Fibroblast of skin of back (primary cell): ENCODE measurements at places on chromosomes 13 and 19.

DNA sequence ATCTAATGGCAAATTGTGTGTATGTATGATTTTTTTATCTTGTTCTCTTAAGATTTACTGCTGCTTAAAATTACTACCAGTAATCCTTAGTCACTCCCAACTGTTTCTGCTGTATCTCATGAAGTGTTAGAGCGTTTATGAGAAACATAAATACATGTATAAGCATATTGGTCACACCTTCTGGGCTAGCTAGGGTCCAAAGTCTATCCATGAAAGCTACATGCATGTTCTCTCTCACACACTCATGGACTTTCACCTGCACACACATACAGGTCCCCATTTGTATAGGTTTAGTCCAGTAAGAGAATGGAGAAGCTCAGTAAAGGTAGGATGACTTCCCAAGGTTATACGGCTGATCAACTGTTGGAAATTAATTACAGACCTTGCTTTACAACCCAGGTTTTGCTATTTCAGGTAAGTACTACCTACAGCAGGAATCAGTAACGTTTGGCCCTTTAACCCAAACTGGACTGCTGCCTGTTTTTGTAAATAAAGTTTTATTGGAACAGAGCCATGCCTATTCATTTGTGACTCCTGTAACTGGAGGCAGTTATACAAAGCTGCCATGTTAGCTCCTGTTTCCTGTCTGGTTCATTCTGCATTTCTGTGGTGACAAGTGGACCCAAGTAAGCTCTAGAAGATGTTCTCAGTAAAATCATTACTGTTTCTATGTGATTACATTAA is 15.3 kb downstream of the METTL21C start:
- DNase-seq, result no peak

GRCh38 chr13:44471686-44472085 is 98.1 kb downstream of the SERP2 start:
- DNase-seq, result peak; percentile 76

DNA sequence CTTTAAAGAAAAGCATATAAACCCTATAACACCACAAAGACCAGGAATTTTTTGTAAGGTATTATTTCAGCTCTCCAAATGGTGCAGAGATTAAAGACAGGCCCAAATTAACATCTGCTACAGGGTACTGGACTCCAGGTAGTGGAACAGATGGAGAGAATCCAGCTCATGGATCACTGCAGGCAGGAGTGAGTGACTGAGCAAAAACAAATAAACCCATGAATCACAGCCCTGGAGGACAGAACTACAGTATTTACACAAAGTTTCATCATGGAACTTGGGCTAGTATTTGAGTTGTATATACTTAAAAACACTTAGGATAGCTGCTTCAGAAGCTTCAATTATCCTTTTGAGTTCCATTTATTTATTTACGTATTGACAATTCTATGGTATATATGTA is 132.8 kb upstream of the SPRY2 start:
- DNase-seq, result peak; percentile 78

GRCh38 chr19:57317503-57317902 is 2.8 kb upstream of the ZNF543 start:
- DNase-seq, result no peak

DNA sequence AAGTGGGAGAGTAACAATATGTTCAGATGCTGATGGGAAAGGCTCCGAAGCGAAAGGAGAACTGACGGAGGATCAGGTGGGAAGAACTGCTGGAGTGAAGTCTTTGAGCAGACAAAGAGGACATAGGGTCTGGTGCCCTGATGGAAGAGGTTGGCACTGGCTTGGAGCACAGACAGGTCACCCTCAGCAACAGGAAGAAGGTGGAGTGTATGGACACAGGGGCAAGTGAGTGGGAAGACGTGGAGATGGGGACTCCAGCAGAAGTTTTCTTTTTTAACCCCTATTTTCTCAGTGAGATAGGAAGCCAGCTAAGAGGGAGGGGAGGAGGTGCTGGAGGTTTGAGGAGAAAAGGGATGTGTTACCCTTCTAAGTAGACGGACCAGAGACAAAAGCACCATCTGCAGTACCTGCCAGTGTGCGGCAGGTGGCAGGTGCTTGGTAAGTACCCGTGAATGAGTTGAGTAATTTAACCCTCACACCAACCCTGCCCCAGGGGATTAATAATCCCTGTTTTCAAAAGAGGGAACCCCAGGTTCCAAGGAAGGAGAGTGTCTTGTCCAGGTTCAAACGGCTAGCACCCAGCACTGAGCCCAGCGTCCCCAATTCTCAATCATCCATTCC is 11.2 kb downstream of the HAS1 start:
- DNase-seq, result no peak

DNA sequence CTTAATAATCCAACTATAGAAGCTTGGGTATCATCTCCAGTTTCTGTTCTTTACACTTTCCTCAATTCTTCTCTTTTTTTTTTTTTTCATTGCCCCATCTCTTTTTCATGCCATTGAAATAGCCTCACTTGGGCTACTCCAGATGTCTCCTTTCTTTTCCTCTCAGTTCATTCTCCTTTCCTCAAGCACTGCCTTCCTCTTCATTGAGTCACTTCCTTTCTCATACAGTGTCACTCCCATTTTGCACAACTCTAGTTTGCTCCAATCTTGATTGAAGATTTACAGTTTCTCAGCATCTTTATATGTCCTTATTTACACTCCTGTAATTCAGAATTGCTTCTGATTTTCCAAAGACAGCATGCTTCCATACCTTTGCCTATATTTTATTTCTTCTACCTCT is 61.3 kb downstream of the IPO5 start:
- peak; percentile 85 for DNase-seq

DNA sequence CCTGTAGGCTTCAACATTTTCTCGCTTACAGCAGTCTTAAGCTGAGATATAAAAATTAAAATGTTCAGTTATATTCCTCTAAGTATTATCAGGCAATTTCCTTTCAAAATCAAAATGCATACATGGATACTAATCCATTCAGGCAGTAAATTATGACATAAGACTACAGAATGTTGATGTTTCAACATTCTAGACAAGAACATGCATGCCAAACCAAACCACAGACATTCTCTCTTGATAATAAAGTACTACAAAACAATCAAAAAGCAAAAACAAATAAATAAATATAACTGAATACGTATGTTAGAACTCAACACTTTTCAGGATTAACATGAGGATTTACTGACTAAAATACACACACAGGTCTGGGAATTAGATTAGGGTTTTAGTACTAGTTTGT is 7.7 kb downstream of the DIS3 start:
- no peak for DNase-seq

DNA sequence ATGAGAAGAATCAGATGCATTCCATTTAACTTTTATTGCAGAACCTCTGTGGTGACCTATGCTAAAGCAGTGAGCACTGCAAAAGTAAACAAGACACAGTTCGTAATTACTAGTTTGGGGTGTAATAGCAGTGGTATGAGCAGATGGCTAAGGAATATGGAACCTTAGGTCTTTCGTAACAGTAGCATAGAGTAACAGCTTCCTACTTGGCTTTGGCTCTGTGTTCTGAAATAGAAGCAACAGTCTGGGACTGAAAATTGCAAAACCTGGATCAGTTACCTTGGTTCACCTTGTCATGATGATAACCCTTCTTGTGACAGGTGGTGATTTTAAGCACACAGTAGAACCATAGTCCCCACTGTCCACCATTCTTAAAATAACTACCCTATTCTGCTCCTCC is 303.4 kb downstream of the GPC6 start:
- no peak for DNase-seq

- no peak for DNase-seq
Measured at GRCh38 chr19:32392901-32393300, 12.7 kb upstream of the DPY19L3 start.

DNA sequence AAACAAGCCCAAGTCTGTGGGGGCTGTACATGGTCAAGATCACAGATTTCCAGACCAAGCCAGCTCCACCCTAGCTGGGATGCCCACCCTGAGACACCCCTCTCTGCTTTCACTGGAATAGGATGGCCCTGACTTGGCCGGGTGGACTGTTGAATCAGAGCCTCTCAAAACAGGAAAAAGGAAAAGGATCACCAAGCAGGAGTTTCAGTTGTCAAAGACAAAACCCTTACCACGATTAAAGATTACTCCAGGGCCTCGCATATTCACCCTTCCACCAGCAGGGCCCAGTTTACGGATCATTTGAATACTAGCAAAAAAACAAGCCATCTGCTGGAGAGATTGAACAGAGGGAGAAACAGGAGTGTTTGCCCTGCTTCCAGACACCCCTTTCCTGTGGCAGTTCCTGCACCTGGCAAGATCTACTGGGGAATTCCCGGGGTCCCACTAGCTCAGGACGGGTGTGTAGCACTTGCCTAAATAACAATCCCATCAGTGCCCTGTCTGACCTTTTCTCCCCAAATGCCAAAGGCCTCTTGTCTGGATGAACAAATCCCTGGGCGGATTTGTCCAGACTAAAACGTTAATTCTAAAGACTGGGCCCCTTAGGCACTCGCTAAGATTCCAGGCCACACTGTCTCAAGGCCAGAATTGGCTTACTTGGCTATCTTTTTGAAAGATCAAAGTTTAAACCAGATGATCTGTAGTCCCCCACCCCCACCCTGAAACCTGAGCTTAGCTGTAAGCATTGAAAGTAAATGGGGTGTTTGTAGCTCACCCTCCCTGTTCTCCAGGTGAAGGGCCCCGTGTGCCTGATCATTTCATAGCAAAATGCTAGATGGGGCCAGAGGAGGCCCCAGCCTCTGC is 38.4 kb downstream of the ACTN4 start:
- peak; percentile 70 for DNase-seq

DNA sequence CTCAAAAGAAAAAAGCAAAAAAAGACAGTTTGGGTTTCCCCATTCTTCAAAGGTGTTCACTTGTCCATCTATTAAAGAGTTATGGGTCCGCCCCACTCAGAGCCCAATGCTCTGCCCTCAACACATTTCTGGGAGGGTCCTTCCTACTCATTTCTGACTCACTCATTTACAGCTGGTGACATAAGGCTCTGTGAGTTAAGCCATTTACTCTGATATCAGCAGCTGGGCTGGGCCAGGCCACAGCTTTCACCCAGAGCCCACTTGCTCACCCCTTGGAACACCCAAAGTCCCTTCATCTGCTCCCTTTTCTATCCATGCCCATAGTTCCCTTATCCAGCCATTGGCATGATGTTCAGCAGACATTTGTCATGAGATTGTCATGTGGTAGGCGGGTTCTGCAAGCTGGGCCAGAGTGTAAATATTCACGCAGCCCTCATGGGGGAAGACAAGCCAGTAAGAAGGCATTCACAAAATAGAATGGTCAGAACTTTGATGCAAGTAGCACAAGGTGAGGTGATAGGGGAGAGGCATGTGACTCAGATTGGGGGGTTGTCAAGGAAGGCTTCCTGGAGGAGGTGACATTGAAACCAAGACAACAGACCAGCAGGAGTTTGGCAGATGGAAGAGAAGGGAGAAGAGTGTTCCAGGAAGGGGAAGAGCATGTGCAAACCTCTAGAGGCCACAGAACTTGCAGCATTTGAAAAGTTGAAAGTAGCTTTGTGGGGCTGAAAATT is 5.9 kb downstream of the MAST1 start:
- no peak for DNase-seq

DNA sequence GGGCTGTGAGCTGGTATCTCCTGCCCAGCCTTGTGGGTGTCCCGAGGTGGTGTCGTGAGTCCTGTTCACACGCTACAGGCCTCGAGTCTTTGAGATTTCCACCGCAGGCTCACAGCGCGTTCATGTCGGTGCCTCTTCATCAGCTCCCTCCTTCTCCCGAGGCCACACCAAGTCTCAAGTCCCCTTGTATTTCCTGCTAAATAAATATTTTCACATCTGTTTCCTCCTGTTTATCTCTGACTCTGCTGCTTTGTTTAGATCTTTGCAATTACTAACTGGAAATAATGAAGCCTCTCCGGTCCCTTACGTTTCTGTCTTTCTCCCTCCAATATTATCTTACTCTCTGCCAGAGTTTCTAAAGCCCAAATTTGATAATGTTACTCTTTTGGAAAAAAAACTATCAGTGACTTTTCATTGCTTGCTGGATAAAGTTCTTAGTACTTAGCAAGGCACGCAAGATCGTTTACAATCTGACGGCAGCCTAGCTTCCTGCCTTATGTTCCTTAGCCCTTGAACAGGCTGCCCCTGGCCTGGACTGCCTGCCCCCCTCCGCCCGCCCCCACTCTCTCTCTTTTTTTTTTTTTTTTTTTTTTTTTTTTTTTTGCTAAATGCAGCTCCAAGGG is 130.5 kb upstream of the RNF113B start:
- DNase-seq, result no peak

GRCh38 chr19:46730595-46730994 is 13.7 kb upstream of the PRKD2 start:
- DNase-seq, result no peak

DNA sequence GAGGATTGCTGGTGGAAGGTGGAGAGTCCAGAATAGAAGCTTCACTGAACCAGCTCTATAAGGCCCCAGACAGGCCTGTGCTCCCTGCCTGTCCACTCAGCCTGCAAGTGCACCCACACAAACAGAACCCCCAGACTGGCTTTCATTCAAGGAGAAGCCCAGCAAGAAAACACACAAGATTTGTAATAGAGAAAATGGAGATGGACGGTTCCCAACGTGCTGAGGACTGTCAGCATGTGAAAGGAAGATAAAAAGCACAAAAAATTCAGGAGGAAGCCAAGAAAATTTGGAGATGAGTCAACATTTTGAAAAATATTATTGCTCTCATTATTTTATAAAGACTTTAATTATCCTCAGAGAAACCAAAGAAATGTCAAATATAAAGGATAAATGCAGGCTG is 218.2 kb upstream of the SLC10A2 start:
- DNase-seq, result no peak

DNA sequence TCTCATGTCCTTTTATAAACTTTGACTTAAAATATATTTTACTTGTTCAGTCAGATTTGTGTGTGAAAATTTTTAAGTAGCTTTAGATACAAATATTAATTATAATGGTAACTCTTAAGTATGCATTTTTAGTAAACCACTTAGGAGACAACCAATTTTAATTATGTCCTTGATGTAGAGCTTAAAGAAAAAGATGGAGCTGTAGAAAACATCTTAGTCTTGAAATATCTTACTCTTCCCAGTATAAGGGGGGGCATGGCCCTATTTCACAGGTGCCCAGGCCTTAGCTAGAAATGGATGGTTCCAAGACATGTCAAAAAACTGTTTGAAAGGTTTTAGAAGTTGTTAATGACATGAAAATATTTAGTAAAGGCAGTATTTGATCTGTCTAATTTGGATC is 43.4 kb upstream of the CEACAM21 start:
- DNase-seq, result no peak

GRCh38 chr13:78786459-78786858 is 127.5 kb upstream of the OBI1 start:
- no peak for DNase-seq

DNA sequence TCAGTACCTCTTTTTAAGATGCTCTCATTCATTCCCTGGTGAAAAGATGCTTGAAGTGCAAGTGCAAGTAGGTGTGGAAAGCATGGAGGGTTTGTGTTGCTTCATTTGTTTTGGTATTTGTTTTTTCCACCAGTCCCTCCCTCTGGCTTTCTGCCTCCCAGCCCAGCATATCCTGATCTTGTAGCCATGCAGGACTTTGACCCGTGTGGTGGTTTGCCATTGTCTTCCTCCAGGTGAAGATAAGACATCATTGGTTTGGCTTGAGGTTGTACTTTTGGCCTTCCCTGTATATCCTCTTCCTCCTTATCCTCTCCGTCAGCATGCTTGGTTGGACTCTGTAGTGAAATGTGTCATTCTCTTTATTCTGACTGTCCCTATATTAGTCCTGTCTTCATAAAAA is 9.1 kb downstream of the SPINT2 start:
- DNase-seq, result no peak
